ENCODE measurements at places on chromosomes 5 and 9.

DNA sequence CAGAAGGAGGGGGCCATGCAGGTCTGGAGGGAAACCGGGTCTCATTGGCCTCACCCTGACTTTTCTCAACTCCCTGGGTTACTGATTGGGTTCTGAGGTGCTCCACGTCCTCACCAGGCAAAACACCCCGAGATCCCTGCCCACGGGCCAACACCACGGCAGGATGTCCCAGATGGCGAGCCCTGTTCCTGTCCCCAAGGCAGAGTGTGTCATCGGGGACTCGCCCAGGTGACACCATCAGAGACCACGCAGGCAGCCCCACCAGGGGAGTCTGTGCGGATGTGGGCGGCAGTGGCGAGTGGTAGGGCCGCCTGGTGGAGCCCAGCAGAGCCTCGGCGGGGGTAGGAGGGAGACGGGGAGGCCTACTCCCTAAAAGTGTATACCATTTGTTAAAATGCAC, 59.0 kb upstream of the UBAC1 start:
- no peak for DNase-seq

GRCh38 chr9:127519301-127520166, 68.2 kb downstream of the LRSAM1 start:
- peak; percentile 94 for DNase-seq

DNA sequence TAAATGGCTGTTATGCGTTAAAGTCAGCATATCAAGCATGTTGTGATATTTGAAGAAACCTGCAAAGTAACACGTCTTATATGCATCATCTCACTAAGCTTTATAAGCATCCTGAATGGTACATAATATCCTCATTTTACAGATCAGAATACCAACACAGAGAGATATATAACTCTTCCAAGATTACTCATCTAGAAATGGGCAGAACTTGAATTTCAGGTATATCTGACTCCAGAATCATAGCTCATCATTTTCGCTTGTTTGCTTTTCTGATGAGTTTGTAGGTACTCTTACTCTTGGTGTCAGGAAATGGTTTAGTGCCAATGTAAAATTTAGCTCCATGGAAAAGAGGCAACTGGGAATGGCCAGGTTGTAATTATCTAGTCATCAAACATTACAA, 232.3 kb upstream of the ANKH start:
- no peak for DNase-seq

DNA sequence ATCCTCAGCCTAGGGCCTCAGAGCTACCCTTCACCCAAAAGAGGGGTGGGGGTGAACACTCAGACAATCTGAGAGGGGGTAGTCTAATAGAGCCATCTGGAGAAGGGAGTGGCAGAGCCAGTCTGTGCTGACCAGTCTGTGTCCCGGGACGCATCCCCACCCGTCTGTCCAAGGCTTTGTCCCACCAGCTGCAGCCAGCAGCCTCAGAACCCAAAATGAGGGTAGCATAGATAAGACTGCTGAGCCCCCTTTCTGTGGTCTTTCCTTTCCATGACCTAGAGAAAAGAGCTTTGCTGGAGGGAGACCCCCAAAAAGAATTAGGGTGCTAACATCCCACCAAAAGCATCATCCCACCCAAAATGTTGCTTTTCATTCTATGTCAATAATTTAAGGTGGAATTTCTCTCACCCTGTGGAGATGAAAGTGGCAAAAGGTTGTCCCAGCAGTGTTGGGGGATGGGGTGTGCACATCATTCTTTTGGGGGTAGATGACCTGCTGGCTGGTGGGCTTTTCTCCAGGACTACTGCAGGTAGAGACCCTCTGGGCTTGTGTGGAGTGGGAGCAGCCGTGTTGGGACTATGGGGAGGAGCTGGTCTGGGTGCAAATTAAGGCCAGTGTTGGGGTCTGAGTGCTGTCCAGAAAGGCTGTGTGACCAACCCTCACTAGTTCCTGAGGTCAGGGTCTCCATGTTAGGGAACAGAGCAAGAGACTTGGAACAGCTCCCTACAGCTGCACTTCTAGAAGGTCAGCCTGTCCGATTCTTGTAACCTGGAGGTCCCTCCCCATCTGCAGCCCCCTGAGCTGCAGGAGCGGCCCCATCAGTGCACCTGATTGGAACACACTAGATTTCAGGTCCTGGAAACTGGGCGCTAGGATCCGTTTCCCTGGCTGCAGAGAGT, 19.9 kb downstream of the URM1 start:
- no peak for DNase-seq

DNA sequence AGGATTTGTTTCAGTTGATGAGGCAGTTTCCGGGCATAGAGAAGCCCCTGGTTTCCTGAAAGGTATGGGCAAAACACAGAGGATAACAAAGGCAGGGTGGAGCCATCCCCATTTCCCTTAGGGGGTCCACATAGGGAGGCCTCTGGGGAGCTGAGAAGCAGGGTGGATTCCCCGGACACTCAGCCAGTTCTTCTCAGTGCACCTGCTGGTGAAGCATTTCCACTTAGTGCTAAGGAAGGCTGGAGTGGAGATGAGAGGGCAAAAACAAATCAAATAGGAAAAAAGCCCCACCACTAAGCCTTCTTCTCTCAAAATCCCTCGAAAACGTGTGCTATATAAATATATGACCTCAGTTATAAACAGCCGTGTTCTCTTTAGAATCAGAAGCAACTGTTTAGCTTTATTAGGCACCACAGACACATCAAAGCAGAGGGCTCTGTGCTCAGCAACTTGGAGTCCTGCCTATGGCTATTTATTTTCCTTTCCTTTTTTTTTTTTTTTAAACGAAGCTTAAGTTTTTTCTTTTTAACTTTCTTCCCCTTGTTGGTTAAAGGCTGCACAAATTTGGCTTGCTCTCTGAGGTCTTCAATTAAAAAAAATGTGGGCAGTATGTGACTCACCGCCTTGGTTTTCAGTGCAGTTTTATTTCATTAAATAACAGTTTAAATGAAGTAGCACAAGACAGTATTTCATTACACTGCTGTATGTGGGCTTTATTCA, 67.7 kb downstream of the PRDM6 start:
- DNase-seq = peak; percentile 52

DNA sequence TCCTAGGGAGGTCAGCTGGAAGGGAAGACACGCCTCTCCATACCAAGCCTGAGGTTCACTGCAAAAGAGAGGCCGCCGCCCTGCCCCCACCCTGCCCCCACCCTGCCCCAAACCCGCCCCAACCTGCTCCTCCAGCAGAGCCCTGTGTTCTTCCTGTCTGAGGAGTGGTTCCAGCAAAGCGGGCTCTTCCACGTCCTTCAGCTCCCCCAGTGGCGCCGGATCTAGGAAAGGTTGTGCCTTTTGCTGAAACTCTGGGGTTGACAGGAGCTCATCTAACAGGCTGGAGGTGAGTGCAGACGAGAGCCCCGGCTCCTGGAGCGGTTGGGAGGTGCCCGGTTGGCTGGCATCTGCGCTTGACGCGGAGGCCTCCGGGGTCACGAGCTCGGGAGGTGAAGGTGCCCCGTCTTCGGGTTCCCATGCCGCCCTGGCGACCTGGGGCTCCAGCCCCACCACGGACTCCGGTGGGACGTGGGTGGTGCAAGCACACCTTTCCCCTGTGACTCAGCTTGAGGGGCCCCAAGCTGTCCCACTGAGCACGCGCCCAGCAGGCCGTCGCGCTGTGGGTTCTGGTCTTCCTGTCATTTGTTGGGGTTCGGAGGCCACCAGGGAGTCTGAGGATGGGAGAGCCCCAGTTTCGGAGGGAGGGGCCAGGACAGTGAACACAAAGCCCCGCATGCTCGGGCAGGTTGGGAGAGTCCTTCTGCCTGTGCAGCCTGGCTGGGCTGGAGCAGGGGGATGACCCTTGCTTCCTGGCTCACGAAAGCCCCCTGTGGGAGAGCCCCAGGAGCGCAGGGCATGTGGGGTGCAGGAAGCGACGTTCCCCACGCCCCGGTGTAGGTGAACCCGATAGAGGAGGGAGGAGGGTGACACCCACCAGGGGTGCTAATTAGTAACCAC, 1467.1 kb downstream of the FOXD4L5 start:
- no peak for DNase-seq

DNA sequence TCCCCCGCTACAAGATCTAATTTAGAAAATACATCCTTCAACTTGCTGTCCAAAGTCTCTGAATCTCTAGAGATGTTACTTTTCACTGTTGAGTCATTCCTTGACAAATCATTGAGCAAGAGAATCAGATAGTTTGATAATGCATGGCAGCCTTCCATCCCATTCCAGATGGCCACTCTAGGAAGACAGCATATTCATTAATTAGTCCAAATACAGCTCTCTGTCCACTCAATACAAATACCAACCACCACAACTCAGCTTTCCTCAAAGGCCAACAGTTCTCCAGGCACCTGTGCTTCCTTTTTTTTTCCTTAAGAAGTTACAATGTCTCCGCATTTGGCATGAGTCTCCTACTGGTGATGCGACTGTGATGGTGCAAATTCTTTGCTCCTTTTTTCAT, 72.3 kb downstream of the DROSHA start:
- no peak for DNase-seq

DNA sequence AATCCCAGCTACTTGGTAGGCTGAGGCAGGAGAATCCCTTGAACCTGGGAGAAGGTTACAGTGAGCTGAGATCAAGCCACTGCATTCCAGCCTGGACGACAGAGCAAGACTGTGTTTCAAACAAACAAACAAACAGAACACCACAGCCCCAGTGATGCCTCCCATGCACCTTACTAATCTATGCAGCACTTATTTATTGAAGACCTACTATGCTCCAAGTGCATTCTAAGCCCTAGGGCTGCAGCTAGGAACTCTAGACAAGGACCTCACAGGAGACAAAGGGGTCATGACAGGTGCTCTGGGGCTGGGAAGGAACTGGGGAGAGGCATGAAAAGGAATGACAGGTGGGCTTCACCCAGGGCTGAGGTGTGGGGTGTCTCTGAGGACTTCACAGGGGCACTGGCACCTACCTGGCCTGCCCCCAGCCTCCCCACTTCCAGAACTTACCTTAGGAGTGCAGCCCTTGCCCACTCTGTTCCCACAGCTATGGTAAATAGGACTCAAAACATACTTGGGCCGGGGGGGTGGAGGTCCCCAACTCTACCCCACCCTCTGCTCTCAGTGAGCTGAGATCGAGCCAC, 69.4 kb downstream of the C9orf50 start:
- DNase-seq = no peak

DNA sequence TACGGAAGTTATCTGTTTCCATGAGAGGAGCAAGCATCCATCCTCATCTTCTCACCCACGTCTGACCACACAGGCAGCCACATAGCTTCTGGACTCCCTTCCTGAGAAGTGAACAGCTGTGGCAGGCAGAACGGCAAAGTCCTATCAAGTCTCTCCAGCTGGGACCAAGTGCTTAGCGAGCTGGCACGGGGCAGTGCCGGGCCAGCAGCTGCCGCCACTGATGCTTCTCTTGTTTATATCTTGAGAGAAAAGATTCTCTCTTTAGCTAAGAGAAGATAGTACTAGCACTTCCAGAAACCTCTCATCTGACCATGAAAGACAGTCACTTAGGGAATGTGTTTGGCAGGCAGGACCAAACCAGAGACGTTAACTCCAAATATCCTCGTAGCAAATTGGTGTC, 37.2 kb downstream of the PLAC8L1 start:
- DNase-seq = no peak

GRCh38 chr5:15522187-15522520, 22.2 kb downstream of the FBXL7 start:
- no peak for DNase-seq

- no peak for DNase-seq
These were observed 9.6 kb downstream of the NEK6 start for GRCh38 chr9:124267271-124267807.

- no peak for DNase-seq
These were observed 19.3 kb upstream of the DAPK1 start for GRCh38 chr9:87478226-87478992.

GRCh38 chr9:3736161-3736560, 210.4 kb upstream of the RFX3 start:
- no peak for DNase-seq

GRCh38 chr5:111942661-111943401, 185.8 kb upstream of the NREP start:
- no peak for DNase-seq

- no peak for DNase-seq
These were observed 3.7 kb upstream of the FSD1L start for GRCh38 chr9:105444130-105444529.

- DNase-seq = no peak
These were observed 562.8 kb downstream of the PTPRD start for GRCh38 chr9:10050016-10050415.

DNA sequence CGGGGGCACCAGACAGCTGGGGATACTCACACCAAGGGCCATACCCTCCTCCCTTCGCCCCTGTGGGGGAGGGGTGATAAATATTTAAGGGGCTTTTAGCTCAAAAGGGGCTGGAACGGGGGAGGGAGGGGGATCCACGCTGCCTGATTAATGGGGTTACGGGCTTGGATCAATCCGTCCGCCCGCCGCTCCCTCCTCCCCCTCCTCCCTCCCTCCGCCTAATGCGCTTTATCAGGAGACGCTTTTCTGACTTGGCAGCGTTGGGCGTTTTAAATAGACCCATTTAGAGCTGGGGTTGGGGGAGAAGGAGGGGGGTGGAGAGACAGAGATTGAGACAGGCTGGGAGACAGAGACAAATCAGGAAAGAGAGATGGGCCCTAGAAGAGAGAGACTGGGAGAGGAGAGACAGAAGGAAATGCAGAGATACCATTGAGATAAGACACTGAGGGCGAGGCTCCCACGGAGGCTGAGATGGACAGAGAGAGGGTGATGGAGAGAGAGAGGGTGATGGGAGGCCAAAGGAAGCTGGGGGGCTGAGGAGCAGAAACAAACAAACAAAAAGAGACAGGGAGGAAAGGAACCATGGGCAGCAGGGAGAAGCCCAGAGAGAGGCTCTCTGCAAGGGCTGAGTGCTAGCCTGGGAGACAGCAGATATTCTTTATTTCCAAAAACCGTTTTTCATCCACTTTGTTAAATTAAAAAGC, 10.3 kb downstream of the CNTFR start:
- DNase-seq = no peak

- DNase-seq = no peak
These were observed 451.2 kb upstream of the TLE4 start for GRCh38 chr9:79120533-79120932.

DNA sequence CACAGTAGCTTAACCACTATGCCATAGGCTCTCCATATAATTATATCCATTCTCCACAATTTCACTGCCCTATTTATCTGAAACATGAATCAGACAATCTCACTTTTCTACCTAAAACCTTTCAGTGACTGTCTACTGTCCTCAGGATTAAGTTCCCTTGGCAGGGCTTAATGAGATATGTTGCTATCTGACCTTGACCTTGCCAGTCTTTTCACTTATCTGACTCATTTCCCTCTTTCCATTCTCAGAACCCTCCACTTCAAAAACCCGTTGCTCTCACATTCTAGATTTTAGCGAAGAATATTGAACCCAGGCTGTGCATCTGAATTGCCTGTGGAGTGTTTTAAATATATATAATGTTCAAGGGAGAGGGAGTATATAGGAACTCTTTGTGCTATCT, 452.1 kb upstream of the MPDZ start:
- no peak for DNase-seq

All from HFF-Myc (cell line).